Stimulated activated CD4-positive, alpha-beta T cell treated with anti-CD3 and anti-CD28 coated beads, Interleukin-4, amount 100 ng/mL, for 48 hours (primary cell): ENCODE measurements at places on chromosomes 11 and 22.

- DNase-seq = peak; percentile 68
Observed at GRCh38 chr22:20979243-20979809, 2.8 kb upstream of the LZTR1 start.

DNA sequence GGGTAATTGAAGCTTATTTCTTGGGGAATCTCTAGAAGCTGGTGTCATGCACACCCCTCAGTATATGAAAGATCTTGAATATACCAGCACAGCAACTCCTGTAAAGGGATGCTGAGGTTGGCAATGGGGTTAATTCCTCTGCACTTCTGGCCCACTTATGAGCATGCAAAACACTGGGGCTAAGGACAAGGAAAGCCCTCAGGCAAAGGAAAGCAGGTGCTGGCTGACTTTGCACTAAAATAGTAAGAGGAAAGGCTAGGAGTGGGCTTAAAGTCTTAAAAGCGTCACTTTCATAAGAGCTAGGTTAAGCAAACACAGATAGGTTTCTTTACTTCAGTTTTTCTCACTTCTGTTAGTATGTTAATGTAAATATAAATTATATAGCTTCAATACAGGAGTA lies 572.6 kb upstream of the LUZP2 start:
- DNase-seq = no peak

- no peak for DNase-seq
Observed at GRCh38 chr22:50084614-50085021, 608 bp downstream of the MLC1 start.

DNA sequence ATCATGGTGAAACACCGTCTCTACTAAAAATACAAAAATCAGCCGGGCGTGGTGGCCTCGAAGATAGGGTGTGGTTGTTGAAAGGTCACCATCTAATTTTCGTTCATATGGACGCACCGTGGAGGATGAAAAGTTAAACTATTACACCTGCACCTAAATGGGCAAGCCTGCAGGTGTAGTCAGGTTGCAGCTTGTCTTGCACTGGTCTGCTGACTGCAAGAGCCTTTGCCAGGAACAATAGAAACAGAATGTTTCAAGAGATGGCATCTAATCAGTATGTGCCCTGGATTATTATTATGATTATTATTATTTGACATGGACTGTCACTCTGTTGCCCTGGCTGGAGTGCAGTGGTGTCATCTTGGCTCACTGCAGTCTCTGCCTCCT lies 908 bp downstream of the NADSYN1 start:
- no peak for DNase-seq

GRCh38 chr22:41968601-41969000 lies 642 bp upstream of the SEPTIN3 start:
- DNase-seq = no peak

GRCh38 chr22:30452861-30453260 lies 19.0 kb downstream of the SEC14L3 start:
- DNase-seq = no peak

DNA sequence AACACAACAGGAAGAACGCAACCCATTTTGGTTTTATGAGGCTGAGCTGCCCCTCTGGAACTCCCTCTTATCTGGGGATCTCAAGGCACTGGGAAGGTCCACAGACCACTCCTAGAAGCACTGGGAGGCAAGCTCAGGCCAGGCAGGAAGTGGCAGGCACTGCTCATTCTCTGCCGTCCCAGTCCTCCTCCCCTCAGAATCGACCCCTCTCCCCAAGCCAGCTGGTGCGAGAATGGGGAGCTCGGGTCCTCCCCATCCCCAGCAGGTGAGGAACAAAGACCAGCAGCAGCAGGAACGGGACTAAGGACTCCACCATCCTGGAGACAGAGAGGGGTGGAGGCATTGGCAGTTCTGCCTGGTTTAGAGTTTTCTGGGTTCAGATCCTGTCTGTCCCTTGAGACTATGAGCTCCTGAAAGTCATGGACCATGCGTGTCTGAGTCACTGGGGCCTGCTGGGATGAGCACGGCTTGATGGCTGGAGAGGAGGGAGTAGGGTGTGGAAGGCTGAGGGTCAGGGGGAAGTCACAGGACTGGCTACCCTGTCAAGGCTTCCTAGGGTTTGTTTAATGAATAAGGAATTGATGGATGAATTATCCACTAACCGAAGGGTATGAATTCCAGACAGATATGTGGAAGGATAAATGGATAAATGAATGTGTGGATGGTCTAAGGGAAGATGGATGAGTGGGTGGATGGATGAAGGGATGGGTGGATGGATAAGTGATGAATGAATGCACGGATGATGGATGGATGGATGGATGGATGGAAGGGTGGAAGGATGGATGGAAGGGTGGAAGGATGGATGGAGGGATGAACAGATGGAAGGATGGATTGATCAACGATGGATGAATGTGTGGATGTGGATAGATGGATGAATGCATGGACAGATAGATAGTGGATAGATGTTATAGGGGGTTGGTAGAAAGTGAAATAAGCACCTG lies 6.4 kb downstream of the MYEOV start:
- DNase-seq = no peak

DNA sequence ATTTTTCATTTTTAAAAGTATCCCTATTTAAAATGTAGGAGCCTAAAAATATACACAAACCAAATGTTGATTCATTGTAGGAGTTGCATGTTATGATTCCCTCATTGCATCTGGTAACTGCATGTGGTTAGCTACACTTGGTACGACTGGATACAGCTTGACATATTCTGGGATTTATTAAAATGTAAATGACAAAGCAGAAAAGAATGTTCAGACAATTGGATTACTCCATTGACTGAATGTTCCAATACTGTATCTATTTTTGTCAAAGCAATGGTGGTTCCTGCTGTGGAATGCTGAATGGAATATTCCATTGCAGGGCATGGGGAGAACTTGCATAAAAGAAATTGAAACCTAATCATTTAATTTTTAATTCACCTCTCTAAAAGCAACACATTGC lies 30.8 kb downstream of the BLID start:
- DNase-seq = no peak

DNA sequence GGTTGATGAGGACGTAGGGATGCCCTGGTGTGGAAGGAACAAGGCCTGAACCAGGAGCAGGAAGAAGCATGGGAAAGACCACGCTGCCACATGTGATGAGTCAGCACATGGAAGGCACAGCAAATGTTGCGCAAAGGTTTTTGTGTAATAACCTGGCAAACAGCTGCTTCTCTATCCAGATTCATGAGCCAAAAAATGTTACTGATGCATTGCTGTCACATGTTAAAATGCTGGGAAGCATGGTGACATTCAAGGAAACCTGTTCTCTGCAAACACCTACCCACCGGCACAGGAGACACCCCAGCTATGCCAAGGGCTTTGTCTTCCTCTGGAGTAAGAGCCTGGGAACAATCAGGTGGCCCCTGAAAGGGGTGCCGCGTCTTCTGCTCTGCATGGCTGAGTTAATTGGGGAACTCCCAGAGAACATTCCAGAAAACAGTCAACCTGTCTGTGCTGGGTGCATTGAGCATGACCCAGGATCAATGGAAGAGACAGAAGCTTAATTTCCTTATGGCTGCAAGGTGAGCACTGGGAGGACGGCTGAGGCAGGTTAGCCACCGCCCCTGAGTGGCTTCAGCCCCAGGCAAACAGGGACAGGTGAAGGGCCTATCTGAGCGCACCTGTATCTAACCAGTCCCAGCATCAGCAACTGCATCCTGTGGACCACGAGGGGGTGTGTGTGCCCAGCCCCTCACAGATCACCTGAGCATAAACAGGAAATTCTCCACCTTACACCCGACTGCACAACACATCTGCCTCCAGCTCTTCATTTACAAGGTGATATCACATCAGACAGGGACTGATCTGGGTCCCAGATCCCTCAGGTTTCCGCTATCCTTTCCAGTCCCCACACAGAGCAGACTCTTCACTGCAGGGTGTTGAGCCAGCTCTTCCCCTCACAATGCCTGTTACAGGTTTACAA lies 108.4 kb downstream of the GGTLC2 start:
- no peak for DNase-seq

DNA sequence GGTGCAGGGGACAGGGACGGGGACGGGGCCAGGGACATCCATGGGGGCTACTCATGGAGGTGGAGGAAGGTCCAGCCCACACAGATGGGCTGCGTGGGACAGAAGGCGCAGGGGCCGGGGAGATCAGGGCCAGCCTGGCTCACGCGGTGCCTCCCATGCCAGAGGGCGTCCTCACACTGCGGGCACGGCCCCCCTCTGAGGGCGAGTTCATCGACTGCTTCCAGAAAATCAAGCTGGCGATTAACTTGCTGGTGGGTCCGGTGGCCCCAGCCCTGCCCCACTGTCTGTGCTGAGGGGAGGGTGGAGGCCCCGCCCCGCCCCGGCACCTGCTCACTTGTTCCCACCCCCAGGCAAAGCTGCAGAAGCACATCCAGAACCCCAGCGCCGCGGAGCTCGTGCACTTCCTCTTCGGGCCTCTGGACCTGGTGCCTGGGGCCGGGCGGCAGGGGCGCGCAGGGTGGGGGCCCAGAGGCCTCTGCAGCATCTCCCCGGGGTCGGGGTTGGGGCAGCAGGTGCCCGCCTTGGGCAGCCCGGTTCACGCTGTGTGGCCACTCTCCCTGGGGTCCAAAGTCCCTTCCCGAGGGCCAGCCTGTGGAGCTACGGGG lies 15.8 kb downstream of the EPS8L2 start:
- no peak for DNase-seq

- no peak for DNase-seq
Observed at GRCh38 chr11:62144641-62145255, 20.9 kb downstream of the INCENP start.
